ENCODE measurements at places on chromosomes 4 and X.

GRCh38 chr4:54400188-54400587, 171.1 kb downstream of the PDGFRA start:
- DNase-seq: no peak

- DNase-seq: no peak
Observed at GRCh38 chr4:148800336-148800885, 358.2 kb upstream of the NR3C2 start.

DNA sequence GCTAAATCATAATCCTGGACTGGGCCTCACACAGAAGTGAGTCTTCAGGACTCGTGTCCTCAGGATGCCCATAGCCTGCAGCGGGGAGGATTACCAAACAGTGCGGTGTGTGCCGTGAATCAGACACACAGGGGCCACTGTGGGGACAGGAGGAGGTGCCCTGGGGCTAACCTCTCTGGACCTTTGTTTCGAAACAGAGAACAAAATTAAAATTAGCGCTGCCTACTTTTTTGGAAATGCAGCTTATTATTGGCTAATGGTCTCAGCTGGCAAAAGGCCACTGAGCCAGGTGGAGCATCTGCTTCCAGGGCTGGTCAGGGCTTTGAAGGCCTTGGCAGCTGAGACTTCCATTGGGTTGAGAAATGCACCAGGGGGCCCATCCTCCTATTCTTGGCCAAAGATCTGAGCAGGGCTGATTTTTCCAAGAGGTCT, 236.2 kb downstream of the EVC2 start:
- no peak for DNase-seq

DNA sequence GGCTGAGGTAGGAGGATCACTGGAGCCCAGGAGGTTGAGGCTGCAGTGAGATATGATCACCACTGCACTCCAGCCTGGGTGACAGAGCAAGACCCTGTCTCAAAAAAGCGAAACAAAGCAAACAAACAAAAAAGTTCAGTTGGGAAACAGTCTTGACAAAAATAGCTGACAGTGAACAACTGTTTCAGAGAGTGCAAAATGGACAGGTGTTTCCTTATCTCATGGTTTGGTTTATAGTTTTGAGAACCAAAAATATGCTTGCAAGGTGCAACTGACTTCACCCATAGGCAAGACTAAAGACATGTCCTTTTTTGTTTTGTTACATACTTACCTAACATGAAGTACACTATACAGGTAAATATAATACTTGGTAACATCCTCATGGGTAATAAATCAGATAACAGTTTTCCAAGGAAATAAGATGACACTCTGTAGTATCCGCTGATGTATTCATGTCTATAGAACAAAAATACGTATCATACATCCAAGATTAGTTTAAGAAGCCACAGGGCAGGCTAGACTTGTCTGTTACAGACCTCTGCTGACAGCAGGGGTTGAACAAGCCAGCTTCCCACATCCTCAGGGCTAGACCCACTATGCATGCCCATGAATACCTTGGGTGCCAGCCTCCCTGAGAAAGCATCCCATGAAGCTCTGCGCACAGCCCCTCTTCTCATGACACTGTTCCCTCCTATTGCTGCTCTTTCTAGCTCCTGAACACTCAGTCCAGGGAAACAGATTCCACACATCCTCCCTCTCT, 59.3 kb downstream of the ABCG2 start:
- no peak for DNase-seq

DNA sequence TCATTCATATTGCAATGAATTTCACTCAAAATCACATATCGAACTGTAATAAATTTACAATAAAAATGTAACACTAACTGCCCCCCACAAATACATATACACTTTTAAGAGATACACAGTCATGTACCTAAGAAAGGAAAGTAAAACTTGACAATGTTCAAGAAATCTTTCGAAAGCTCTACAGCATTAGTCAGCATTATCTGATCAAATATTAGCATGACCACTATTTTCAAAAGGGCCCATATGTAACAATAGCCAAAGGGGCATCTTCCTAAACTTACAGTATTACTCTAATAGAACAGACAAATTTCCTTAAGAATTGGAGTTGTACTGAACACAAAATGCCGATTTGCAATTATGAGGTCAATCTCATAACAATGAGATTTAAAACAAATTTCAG, 51.8 kb downstream of the STX18 start:
- no peak for DNase-seq

DNA sequence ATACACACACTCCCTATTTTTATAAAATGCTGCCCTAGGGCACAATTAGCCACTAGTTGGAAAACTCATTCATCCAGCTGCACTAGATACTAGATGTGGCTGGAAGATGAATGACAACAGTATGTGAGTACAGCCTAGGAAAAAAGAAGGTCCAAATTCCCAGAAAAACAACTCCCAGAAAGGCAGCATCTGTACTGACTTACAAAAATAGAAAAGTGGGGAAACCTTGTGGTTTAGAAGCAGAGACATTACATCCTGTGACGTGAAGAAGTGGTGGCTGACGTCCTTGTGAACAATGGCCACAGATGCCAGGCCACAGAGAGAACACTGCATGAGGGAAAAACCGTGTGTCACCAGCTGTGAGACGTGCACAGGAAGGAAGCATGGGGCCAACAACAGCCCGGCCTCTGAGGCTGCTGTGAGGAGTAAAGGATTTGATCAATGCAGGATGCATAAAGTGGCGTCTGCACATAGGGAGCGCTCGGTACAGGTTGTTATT, 81.2 kb downstream of the SPRY1 start:
- DNase-seq: no peak

GRCh38 chr4:93084599-93085305, 743.8 kb upstream of the ATOH1 start:
- no peak for DNase-seq

- DNase-seq: no peak
Observed at GRCh38 chr4:6473264-6474052, 1.0 kb upstream of the PPP2R2C start.

- no peak for DNase-seq
Observed at GRCh38 chr4:183758758-183759447, 99.8 kb downstream of the TRAPPC11 start.

DNA sequence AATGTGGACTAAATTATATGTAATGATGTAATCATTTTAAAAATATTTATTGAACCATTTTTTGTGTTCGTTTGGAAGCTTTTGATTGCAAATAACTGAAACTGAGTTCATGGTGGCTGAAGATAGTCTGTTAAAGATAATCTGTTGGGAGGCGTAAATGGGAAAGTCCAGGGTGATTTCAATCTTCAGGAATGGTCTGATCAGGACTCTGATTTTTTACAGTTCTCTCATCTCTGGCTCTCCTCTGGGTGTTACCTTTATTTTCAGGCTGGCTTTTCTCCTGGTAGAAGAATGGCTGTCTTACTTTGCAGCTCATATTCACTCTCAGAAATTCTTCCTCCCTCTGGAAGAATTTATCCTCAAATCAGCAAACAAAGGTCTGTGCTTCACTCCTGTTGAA, 199.0 kb upstream of the LEF1 start:
- no peak for DNase-seq

- no peak for DNase-seq
Observed at GRCh38 chr4:138269175-138269574, 27.0 kb upstream of the SLC7A11 start.

GRCh38 chr4:71167083-71167482, 171.7 kb upstream of the SLC4A4 start:
- no peak for DNase-seq

DNA sequence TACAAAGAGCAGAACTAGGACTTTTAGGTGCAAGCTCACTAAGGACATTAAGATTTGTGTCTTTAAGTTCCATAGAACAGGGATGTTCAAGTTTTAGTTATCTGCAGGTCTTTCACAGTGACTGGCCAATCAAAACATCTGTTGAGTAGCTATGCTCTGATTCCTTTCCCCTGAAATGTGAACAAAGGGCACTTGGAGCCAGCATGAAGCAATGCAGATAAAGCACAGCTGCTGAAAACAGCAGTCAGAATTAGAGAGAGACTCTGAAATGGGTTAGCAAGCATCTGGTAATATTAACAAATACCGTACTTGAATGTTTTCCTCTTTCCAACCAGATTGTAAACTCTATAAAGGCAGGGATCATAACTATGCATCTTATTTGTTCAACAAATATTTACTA, 276.9 kb downstream of the RAB28 start:
- no peak for DNase-seq

GRCh38 chrX:146238173-146238572, 420.5 kb downstream of the SLITRK2 start:
- no peak for DNase-seq

DNA sequence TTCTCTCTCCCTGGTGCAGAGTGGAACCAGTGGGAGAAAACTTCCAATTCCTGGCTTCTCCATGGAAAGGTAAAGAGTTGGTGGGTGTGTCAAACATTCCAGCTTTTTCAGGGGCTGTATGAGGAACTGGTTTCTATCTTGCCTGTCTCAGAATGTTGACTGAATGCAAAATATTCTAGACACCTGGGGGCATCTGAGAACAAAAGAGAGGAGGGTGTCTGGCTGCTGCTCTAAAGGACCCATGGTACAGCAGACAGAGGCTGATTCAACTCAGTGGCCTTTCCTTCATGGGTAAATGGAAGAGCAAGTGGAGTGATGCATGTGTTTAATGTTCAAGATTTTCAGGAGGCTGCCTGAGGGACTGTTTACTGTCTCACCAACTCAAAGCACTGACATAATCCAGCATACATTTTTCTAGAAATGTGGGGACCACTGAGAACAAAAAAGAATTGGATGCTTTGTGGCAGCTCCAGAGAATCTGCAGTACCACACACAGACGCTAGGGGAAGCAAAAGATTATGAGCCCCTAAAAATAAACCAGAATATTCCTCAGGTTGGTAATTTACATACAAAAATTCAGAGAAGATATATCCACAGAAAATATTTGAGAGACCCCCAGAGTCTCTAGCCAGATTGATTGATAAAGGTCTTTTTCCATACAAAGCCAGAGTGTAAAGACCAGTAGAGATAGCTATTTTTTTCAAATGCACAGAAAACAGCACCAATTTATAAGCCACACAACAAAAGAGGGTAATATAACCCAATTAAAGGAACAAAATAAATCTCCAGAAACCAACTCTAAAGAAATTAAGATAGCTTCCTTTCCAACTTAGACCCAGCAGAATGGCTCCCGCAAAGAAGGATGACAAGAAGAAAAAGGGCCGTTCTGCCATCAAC, 48.0 kb upstream of the STARD8 start:
- DNase-seq: no peak

- no peak for DNase-seq
Observed at GRCh38 chr4:62288808-62289541, 1088.8 kb downstream of the ADGRL3 start.

GRCh38 chr4:41209901-41210300, 4.4 kb downstream of the APBB2 start:
- DNase-seq: no peak

DNA sequence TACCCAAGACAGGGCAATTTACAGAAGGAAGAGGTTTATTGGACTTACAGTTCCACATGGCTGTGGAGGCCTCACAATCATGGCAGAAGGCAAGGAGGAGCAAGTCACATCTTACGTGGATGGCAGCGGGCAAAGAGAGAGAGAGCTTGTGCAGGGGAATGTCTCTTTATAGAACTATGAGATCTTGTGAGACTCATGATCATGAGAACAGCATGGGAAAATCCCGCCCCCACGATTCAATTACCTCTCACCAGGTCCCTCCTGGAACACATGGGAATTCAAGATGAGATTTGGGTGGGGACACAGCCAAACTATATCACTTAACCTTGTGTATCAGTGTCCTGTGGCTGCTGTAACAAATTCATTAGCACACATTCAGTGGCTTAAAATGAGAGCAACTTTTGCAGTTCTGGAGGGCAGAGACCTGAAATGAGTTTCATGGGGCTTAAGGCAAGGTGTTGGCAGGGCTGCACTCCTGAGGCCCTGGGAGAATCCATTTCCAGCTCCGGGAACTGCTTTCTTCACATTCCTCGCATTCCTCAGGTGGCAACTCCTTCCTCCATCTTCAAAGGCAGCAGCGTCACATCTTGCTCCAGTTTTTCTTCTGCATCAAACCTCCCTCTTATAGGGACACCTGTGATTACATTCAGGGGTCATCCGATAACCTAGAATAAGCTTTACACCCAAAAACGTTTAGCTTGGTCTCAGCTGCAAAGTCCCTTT, 22.3 kb upstream of the NSG1 start:
- DNase-seq: no peak

GRCh38 chrX:84108584-84108983, 79.4 kb downstream of the RPS6KA6 start:
- no peak for DNase-seq

DNA sequence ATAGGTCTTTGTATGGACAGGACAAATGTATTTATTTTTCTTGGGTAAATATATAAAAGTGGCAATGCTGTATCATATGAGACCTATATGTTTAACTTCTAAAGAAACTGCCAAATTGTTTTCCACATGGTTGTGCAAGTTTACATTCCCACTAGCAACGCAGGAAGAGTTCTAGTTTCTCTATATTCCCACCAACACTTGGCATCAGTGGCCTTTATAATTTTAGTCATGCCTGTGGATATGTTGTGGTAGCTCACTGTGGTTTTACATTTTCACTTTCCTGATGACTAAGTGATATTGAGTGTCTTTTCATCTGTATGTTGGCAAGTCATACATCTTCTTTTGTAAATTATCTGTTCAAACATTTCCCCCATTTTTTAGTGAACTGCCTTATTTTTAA, 126.0 kb downstream of the EMCN start:
- DNase-seq: no peak

GRCh38 chrX:84078991-84079390, 109.0 kb downstream of the RPS6KA6 start:
- DNase-seq: no peak

DNA sequence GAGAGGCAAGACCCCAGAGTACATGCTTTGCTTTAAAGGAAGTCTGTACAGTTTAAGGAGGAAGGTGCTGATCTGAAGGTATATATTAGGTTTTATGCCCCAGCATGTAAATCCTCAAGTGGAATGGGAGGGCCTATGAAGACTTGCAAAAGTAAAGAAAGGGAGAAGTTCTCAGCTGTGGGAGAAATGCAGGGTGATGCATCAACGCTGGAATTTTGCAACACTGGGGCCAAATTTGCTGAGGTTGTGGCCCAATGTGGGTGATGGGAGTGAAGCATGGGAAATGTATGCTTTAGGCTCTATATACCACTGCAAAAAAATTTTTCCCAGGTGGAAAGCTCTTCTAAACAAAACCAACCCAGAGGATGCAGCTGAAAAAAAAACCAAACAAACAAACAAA, 33.8 kb upstream of the GPR174 start:
- DNase-seq: no peak

DNA sequence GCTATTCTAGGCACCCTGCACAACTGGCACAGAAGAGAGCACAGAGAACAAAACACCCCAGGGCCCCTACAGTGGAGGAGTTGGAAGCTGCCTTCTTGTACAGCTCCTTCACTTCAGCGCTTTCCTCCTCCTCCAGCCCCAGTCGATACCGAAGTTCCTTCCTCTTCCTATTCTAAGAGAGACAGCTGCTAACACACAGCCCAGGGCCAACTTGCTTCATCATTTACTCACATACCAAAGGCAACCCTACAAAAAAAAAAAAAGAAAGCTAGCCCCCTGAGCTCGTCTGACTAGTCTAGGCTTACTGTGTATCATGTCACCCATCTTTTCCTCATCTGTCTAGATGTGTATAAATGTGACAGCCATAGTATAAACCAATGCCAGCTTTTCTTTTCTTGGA, 64.5 kb downstream of the MID1 start:
- no peak for DNase-seq
